ENCODE measurements at places on chromosomes 2 and 18.

DNA sequence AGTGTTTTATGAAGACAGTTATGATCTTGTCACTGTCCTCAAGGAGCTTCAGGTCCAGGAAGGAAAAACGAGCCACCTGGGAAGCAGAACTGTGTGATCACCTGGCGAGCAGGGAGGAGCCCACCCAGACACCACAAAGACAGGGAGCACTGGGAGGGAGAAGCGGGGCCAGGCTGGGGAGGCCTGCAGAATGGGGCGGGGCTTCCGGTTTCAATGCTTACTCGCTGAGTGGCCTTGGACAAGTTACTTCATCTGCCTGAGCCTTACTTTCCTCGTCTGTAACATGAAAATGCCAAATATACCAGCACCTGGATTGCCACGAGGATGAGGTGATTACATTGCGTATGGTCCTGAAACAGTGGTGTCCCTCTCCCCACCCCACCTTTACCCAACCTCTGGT is 227.5 kb downstream of the ANKRD30B start:
- DNase-seq, result no peak

DNA sequence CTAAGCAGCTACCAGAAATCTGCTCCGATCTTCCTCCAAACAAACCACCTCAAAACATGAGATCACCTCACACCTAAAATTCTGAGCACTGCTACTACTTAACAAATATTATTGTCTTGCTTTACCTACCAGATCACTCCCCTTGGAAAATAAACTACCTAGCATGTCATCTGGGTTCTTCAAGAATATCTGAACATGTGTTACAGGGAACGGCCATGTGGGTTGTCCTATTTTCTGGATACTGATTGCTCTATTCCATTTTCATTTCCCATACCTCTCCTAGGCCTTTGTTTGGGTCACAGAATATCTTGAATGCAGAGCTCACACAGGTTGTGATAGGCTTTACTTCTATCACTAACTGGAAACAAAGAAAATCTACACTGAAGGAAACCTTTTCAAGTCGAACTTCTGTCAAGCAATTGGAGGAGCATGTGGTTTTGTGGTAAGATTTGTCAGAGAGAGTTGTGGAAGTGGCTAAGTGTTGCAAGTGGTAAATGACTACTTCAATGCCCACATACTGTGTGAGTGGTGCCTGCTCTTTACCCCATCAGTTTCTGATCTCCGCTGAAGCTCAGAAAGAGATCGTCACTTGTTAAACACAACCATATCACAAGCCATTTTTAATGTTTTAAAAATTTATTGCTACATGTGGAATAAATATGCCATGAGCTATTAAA is 739.1 kb upstream of the ZEB2 start:
- DNase-seq, result peak; percentile 68

DNA sequence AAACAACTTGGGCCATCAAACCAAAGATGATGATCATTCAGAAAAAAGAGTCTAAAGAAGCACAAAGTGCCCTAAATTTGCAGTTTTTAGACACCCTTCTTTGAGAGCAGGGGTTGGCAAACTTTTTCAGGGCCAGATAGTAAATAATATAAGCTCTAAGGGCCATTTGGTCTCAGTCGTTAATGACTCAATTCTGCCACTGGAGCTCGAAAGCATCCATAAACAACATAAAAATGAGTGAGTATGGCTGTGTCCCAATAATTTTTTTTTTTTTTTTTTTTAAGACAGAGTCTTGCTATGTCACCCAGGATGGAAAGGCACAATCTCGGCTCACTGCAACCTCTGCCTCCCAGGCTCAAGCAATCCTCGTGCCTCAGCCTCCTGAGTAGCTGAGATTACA is 152.3 kb downstream of the DTNB start:
- no peak for DNase-seq

DNA sequence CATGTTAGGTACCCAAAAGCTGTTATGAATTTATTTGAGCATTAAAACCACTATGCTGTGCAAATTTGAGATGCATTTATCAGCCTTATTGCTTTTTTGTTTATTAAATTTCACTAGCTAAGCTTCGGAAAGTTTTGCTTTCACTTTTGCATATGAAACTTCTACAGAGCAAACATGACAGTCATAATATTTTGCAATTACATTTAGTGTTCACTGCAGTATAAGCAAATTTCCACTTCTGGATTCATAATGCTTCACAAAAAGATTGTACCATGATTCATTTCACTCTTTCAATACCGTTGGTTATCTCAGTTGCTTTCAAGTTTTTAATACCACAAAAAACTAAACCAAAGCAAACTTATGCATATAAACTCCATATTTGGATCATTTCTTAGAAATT is 228.7 kb upstream of the SLC8A1 start:
- DNase-seq, result no peak

DNA sequence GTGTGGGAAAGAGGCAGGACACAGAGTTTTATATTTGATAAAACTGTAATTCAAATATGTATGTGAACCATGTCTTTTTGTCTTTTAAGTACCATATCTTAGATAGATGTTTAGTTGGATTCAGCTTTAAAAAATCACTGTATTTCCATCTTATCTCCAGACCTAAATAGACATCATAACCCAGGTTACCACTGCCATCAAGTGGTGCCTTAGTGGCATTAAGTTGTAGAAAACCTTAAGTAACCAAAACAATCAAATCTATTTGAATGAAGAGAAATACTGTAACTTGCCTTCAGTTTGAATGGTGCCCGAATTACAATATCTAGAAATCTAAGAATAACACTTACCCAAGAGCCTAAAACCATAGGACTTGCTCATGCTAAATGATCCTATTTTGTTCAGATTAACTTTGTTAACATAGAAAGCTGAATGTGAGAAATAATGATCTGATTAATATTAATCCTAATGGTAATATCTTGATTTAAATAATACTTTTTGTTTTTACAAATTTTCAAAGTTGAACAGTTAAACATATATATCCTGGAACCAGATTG is 92.5 kb upstream of the MAP2 start:
- peak; percentile 62 for DNase-seq

DNA sequence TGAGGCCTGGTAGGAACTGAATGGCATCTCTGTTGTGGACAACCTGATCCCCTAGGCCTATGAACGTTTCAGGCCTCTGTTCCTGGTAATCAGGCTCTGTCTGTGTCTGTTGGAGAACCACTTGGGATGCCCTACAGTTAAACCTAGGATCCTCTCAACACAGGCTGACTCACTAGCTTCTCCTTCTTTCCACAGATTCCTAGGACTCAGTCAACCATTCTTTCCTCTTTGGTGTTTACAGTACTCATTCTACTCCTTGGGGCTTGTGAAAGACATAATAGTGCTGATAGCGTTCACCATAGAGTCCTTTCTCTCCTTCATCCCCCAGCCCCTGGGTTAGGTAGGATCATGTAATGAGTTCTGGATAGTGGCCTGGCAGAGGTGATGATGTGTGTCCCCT is 544.3 kb downstream of the METTL4 start:
- no peak for DNase-seq

GRCh38 chr2:2229626-2230432 is 101.2 kb downstream of the MYT1L start:
- DNase-seq, result peak; percentile 3

DNA sequence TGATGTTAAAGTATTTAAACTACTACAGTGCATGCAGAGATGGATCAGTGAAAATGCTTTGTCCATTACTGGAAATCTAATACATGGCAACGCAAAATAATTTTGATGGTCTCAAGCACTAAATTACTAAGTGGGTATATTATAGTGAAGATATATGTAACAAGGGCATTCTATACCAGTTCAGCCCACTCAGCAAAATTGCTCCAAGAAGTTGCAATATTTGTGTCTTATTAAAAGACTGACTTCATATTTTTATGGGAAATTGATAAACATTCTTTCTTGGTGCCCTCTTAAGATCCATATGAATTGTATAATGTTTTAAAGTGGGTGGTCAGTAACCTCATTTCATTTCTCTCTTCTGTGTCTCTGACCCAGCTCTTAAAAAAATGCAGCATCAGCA is 343.1 kb upstream of the MEX3C start:
- DNase-seq, result no peak

GRCh38 chr2:144924827-144925226 is 404.9 kb upstream of the ZEB2 start:
- DNase-seq, result no peak

DNA sequence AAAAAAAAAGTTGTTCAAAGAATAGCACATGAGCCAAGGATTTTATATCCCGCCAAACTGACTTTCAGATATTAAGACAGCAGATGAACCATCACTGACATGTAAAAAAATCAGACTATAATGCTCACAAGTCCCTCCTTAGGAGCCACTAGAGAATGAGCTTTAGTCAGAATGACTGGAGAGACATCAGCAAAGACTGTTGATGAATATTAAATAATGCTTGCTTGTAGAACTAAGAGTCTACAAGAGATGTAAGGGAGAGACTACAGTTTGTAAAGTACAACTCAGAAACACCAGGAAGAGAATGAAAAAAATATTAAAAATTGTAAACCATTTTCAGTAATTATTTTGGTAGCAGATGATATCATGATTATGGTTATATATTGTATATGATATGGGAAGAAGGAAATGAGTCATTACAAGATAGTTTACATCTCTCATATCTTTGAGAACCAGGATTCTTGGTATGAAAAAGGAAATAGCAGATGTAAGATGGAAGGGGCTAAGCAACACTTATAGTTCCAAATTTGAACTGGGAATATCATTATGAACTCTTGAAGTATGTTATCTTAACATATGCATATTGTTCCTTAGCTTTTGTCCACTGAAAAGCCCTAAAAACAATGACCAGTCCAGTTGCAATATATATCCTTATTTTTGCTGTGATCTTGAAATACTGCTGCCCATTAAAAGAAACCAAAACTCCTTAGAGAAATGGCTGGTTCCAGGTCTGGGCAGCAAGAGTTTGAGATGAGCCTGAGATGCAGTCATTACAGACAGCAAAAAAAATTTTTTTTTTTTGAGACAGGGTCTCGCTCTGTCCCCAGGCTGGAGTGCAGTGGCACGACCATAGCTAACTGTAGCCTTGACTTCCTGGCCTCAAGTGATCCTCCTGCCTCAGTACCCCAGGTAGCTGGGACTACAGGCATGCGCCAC is 55.7 kb downstream of the PTPN2 start:
- DNase-seq, result no peak

DNA sequence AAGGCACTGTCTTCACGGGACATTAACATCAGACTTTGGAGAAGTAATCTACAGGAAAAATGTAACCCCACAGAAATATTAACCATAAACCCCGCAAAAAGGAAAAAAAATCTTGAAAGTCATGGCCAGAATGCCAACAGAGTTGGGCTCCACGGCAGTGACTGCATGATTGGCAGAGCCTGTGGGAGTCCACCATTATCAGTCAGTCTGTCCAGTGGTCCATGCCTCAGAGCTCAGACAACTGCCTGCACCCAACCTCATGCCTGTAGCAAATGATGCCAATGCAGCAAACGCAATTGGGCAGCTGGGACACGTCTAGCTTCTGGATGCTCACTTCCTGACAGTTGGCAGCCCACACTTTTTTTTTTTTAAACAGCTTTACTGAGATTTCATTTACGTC is 5.1 kb upstream of the PPIG start:
- no peak for DNase-seq

DNA sequence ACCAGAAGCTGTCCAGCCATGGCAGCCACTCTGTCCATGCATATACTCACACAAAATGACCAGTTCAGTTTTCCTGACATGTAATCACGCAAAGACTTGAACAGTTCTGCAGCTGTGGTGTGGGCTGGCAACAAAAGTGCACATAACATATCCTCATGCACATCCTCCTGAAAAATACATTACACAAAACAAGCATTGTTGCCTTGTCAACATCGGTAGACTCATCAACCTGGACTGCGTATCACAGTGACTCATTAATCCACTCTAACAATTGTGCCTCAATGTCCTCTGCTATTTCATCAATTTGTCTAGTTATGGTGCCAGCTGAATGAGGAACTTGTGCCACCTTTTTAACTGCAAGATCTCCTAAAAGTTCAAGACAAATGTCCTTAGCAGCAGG is 19.5 kb downstream of the RBKS start:
- no peak for DNase-seq

DNA sequence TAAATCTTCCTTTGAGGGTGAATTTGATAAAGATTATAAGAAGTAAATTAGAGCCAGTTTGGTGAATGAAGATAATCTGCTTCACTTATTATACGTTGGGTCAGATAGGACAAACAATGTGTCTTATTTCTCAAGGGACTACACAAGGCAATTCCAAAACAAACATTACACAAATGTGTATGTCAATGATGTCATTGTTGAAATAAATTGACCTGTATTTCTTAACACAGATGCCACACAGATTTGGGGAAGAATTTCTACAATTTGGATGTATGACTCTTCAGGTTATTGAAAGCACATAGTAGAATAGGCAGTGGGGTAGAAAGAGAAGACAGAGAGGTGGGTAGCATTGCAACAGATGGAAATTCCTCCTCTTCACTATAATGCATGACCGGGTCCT is 6.9 kb upstream of the CRIM1 start:
- DNase-seq, result no peak

GRCh38 chr2:212770240-212770639 is 231.6 kb upstream of the ERBB4 start:
- no peak for DNase-seq

GRCh38 chr18:63257453-63257852 is 62.1 kb downstream of the BCL2 start:
- no peak for DNase-seq

DNA sequence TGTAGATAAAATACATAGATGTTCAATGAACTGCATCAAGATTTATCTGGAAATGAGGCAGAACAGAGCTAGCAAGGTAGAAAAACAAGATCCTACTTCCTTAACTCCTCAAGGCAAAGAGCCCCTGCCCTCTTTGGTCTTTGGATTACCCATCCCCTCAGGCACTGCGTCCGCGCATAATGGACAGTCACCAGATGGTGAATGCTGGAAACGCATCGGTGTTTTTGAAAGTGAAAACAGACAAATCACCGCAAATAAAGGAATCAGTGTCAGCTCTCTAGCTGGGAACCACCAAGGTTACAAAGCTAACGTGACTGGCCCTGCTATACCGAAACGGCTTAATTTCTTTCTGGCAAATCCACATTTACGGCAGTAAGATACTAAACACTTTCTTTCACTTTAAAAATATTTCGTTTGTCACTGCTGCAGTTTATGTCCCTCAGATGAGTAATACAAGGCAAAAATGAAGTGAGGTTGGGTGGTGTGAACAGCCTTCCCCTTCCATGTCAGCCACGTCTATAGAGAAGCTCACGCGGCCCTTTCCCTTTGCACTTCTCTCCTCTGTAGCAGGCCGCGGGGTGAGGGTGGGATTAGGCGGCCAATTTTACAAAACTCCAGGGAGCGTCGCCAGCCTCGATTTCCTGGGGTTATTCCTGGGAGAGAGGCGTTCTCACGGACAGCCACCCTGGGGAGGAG is 627 bp upstream of the GALR1 start:
- DNase-seq, result no peak

DNA sequence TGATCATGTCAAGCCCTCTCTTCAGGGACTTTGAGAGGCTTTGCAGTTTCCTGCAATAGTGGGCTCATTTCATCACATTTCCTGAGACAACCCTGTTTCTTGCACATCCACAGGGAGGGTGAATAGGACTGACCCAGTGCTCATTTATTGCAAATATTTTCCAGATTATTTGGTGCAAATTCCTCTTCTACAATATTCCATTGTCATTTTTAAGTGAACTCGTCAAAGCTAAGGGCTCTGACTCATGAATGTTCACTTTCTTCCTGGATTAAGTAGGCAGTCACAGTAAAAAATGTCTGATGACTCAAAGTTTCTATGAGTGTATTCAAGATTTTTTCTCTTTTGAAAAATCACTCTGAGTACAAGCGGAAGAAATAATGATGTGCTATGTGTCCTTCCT is 225.5 kb upstream of the GALNT5 start:
- DNase-seq, result peak; percentile 94

- DNase-seq, result no peak
Measured at GRCh38 chr2:15782009-15782751, 158.2 kb upstream of the MYCN start.

GRCh38 chr2:75688196-75688595 is 22.5 kb downstream of the GCFC2 start:
- DNase-seq, result no peak
